ENCODE measurements at places on chromosomes 7 and 10. TPM values are rescaled to one million over a fixed set of nuclear protein-coding genes. Genes with fewer than 3 reads are reported as not detected.

The NUTM2E gene
- not detected for total RNA-seq

DNA sequence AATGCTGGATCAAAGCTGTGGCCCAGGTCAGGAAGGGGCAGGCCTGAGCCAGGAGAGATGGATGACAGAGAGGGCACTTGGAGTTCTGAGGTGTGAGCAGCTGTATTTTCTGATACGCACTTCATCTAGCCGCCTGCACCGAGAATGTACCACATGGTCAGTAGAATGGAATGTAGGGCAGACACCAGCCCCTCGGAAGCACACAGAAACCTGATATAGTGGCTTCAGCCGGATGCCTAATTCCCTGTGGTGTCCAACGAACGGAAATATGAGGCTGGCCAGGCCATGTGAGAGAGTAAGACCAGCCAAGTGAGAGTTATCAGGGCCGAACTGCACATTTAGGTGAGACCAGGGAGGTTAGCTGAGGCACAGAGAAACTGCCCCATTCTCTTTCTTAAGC lies 46.7 kb upstream of the PLCE1 start:
- no peak for DNase-seq

DNA sequence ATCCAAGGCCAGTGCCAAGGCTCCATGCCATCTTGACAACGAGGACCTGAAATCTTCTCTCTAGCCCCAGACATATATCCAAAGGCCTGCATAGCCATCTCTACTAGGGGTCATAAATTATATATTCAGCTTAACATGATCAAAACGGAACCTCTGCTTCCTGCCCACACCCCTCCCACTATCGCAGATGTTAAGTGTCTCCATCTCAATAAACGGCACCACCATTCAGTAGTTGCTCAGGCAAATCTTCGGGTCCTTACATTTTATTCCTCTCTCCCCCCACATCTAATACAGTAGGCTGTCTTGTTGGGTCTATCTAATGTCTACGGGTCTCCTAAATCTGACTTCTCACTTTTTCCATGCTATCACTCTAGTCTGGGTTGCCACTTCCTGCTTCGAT lies 201.1 kb upstream of the PLXNA4 start:
- no peak for DNase-seq

DNA sequence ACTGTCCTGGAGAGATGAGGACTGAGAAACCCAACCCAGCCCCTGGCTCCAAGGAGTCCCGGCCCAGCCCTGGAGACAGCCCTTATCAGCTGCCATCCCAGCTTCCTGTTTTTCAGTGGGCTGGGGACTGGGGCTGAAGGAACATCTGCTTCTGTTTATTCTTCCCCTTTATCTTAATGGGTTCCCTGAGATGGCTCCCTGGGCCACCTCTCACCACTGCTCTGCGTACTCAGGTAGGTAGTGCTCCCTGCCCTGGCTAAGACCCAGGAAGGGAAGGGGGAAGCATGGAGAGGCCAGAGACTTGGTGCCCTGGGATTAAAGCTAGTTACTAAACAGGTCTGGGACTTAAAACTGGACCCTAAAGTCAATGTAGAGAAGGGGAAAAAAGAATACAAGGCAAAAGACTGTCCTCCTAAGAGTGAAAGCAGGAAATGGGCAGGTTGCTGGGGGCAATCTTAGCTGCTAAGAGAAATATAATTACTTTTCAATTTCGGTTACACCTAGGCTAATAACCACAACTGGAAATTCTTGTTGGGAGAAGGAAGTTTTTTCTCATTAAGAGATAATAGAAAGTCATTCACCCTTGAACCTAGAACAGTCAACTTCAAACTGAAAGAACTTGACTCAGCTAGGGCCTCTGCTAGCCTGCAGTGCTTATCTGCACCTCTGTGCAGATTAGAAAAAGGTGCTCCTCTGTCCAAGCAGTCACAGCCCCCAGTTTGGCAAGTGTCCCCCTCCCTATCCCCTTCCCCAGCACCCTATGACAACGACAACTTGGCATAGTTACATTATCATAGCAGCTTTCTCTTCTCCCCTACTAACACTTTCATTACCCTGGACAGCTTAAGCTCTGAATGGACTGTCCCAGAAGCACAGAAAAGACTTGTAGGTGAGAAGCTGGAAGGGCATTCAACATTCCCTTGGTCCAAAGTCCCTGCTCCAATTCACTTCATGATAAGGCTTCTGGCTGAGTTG lies 65.6 kb upstream of the KDM7A start:
- no peak for DNase-seq

GRCh38 chr7:10225275-10225674 lies 748.4 kb upstream of the PHF14 start:
- DNase-seq = no peak

Data from NCI-H460 (cell line).